Jurkat, Clone E6-1 (cell line): ENCODE measurements at places on chromosomes 4 and X.
A peak's percentile ranks its signal among the peaks of the same experiment; 100 is the strongest.

- DNase-seq = no peak
Observed at GRCh38 chr4:139234253-139234652, 45.8 kb downstream of the MGARP start.

GRCh38 chr4:47598320-47598719, 113.2 kb downstream of the ATP10D start:
- DNase-seq = no peak

DNA sequence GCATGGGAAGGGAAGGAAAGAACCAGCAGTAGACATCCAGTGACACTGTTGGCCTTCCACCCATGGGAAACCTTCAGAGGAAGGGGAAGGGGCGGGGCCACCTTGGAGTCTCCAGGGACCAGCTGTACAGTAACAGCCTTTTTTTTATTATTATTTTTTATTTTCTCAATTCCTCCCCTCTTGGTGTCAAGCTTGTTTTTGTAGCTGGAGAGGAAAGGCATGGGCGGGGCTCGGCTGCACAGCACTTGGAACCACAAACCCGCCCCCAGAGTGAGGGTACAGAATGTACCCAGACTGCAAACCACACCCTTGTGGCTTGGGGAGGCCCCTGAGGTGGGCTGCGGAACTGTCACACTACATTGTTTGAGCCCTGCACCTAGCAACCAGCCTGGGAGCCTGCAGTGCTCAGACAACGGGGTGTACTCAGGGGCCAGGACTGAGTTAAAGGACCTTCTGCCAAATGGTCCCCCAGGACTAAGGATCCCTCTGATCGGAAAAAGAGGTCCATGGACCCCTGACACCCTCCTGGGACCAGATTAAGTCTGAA, 45.7 kb downstream of the PRPS1 start:
- peak; percentile 86 for DNase-seq

- DNase-seq = no peak
Observed at GRCh38 chr4:172489861-172490260, 676.7 kb downstream of the GALNTL6 start.

GRCh38 chrX:47193475-47194193, at the start of gene UBA1:
UBA1 (plus strand) TSS chrX:47193829; CDS start chrX:47198803, 4,974 bp downstream.
- DNase-seq = peak; percentile 96

DNA sequence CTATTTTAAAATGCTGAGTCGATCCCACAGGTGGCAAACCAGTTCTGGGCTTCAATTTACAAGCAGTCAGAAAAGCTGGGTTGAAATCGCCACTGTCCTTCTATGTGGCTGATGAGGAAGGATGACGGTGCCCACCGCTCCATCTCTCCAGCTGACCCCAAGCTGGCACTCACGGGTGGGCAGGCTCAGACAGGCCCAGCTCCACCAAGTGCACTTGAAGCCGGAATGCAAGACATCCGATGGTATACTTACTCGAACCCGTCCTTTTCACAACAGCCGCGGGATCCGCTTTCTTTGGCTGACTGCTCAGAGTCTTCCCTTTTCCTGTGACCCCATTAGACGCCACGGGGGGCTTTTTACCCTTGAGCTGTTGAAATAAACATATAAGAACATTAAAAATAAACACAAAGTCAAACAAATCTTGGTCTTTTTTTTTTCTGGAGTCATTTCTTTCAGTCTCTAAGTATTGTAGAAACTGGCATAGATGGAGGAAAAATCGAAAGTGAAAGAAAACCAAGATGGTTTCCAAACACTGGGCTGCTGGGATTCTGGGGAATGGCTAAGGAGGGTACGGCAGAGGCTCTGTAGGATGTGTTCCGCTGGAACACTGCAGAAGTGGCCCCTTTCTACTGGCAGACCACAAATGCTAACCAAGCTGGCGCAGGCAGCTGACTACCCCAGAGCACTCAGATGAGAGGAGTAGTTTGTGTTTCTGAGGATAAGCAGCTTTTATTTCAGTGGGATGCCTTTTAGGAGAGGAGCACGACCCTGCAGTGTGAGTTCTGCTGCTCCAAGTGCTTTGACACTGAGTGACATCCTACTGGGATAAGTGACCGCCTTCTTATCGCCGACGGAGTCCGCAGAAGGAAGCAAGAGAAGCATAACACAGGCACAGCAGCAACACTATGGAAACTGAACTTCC, 160.9 kb downstream of the AFAP1 start:
- DNase-seq = no peak
